ENCODE measurements at places on chromosomes 5 and 9. TPM values are rescaled to one million over a fixed set of nuclear protein-coding genes. Genes with fewer than 3 reads are reported as not detected.

DNA sequence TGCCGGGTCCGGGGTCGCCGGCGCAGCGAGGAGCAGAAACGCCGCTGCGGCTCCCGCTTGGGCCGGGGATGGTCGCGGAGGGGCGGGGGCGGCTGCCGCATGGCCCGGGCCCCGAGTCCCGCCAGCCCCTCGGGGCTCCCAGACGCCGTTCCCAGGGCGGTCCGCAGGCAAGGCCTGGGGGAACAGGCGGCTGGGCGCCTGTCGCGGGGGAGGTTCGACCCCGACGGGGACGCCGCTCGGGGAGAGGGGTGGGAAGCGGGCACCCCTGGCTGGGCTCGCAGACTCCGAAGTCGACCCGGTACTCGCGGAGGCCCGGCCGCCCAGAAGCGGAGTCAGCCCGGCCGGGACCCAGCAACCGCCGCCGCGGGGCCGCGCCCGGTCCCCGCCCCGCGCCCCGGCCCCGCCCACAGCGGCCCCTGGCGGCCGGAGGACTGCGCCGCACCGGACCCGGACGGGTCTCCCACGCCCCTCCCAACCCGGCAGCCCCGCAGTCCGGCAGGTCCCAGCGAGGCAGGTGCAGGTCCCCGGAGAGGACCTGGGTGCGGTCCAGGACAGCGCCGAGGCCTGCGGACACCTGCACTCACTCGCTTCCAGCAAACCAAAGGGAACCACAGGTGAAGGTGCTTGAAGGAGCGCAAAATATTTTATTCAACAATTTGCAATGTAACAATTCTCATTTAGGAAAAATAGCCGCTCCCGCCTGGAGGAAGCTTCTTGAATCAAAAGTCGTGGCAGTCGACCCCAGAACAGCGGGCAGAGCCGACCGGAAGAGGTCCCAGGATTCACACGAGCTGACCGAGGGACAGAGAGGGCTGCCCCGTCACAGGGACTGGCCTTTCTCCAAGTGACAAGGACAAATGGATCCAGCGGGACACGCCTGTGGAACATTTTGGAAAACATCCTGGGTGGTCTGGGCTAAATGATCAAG lies at the start of gene INPP5E:
INPP5E (minus strand) TSS at position 365 of the 928 bp plus-strand sequence. CDS start 426 bp downstream, outside the sequence.
- peak; percentile 83 for DNase-seq

DNA sequence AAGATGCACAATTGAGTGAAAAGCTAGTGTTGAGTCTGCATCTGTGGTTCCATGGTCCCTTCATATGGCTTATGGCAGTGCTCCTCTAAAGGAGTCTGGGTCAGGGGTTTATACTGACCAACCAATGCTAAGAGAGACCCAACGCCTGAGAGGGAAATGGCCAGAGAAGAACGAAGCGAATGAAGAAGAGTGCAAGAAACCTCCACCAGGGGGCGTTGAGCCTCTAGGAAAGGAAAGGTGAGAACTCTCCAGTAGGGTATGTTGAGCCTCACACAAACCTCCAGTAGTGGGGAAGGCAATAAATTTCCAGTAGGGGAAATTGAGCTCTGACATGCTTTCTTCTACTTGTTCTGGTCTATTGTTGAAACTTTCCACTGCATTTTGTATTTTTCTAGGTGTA lies 470.6 kb downstream of the PRDM9 start:
- peak; percentile 10 for DNase-seq

DNA sequence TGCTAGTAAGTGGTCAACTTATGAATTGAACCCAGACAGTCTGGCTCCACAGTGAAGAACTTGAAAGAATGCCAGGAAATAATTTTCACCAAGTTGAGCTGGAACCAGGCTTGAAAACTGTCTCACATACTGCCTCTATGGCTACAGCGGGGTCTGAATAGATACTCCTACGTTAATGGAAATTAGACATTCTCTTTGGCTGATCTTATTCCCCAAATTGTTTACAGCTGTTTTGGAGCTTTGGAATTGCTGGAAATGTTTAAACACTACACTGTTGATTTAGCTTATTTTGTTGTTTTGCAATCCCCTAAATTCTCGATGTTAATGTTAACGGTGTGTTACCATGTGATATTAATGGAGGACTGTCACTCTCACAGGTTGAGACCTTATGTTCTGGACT lies 146.4 kb downstream of the FBXL7 start:
- DNase-seq = no peak

BSPRY gene
- total RNA-seq = 9.0 TPM
